ENCODE measurements at places on chromosomes 2 and 18.

- DNase-seq: no peak
These were observed 115.5 kb upstream of the SP3 start for GRCh38 chr2:174080672-174081121.

GRCh38 chr2:105741174-105741573 is 3.5 kb upstream of the NCK2 start:
- no peak for DNase-seq

DNA sequence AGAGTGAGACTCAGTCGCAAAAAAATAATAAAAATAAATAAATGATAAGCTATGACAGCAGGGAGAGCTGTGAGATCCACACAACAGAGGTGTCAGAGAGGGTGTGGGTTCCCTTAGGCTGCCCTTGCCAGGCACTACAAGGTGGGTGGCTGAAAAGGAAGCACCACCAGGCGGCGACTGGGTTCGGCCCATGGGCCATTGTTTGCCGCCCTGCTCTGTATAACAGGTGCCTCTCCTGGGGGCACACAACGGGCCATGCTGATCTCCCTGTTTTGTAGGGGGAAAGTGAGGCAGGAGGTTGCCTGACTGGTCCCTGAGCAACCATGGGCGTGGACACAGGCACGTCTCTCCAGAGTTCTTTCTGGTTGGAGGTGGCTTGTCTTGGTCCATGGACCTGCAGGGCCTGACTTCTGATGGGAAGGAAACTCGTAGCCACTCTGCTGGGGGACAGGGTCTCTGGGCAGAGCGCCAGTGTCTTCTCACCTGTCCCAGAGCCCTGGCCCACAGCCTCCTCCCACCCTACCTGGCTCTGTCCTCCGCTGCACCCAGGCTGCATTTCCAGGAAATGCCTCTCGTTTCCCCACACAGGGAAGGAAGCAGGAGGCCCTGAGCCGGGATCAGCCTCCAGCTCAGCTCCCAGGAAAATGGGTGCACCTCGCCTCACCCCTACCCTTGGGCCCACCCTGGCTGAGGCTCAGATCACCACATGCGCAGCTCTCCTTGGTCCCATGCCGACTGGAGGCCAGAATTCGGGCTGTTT is 109.6 kb upstream of the ODC1 start:
- no peak for DNase-seq

GRCh38 chr2:154696810-154697417 is 1.6 kb upstream of the KCNJ3 start:
- no peak for DNase-seq

DNA sequence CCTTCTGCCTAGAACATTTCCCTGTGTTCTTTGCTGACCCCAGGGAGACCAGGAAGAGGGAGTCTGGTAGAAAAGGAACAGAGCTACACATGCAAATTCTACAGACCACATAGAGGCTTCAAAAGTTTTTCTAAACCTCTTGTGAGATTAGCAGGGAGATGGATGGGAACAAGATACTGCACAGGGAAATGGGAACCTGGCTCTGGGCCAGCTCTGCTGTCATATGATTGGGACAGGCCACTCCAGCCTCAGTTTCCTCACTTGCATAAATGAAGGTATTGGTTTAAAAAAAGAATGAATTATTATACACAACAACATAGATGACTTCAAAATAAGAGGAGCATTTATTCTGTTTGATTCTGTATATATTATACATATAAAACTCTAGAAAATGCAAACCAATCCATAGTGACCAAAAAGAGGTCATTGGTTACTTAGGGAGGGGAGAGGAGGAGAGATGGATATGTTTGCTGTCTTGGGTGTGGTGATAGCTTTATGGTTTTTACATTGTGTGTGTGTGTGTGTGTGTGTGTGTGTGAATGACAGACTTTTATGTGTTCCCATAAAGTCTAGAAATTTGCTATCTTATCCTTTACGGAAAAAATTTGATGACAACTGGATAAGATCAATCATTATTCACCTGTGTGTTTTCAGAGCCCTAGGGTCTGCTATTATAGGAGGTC is 115.5 kb downstream of the MGAT5 start:
- DNase-seq: no peak

GRCh38 chr2:74267068-74267467 is 68.7 kb downstream of the MTHFD2 start:
- DNase-seq: peak; percentile 23

GRCh38 chr18:58349650-58350049 is 279.2 kb downstream of the ALPK2 start:
- no peak for DNase-seq

GRCh38 chr2:88265352-88266303 is 95.5 kb downstream of the THNSL2 start:
- DNase-seq: no peak

GRCh38 chr2:233218836-233219235 is 32.6 kb upstream of the ATG16L1 start:
- DNase-seq: no peak

DNA sequence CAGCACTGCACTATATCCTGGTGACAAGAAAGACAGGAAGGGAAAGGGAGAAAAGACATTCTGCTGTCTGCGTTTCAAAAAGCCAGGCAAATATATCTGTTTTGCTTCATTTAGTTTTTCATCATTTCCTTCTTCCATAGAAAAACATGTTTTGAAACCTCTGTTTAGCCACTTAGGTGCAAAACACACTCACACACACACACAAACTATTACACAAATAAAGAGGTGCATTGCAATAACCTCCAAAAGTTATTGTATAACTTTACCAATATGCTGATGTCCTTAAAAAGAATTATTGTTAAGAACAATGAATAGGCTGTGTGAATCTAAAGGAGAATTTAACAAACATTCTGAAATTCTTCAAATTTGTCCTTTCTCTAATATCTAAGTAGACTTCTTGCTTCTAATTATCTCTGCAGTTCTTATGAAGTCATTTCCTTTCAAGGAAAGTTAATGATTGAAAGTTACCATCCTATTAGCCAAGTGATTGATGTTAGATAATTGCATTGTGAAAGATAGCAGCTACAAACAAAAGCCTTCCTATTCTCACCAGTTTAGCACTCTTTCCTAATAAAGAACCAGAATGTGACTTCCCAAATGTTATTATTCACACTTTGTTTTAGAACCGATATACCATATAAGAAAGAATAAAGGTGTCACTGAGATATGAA is 516.7 kb downstream of the KCNJ3 start:
- no peak for DNase-seq

DNA sequence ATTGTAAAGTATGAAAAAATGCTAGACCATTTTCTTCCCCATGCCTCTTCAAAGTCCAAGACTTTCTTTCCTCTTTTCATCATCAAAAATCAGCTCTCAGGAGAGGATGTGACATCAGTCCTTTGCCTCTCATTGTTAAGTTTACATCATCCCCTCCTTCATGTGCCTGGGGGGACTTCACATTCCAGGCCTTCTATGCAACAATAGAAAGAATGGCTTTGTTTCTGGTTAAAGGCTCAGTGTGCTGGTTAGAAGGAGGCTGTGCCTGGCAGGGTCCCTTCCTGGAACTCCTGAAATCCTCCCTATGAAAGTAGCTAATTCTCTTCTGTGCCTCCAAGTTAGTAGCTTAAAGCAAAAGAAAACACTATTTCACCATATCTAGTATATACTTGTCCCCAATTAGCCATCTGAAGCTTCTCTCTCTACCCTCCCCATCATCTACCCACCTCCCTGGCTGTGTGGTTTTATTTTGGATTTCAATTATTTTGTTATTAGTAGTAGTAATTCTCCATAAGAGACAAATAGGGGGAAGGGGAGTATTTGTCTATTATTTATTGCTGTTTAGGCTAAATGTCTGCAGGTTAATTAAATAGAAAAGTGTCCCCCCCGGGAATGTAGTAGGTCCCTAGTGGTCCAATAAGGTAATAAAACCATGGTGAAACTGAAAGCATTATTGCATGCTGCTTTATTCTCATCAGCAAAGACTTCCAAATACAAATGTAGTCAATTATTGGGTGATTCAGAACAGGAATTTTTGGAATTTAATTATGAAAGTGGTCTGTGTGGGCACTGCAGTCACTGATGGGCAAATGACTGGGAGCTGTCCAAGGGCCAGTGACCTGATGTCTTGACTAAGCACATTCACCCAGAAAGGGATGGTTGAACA is 69.0 kb downstream of the CPO start:
- no peak for DNase-seq

DNA sequence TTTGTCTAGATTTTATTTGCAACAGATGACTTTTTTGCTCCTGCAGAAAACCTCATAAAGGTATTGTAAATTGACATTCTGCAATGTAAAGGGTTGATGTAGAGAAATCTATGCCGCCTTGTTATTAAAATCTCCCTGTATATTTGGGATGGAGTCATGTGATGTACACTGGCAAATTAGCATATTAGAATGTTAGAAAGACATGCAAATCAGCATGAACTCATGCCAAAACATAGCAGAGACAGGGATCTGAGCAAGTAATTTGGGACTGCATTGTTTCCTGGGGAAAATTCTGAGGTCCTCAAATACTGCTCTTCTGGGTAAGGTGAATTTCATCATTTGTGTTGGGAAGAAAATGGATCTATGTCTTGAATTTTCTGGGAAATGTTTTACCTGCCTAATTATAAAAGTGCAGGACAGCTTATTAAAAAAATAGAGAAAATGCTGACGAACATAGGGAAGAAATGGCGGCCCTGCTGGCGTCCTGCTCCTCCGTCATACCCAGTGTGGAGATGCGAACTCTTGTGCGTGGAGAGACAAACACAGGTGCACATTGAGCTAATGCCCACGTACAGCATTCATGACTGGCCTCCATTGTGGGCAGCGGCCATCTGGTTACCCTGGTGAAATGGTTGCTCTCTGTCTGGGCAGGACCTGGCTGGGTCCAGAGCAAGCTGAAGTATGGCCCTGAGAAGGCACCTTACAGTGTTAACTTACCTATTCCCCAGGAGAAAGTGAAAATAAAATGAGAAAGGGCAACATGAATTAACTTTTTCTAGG is 16.3 kb downstream of the ALLC start:
- no peak for DNase-seq

GRCh38 chr2:143901185-143901842 is 618.6 kb downstream of the ZEB2 start:
- DNase-seq: no peak

DNA sequence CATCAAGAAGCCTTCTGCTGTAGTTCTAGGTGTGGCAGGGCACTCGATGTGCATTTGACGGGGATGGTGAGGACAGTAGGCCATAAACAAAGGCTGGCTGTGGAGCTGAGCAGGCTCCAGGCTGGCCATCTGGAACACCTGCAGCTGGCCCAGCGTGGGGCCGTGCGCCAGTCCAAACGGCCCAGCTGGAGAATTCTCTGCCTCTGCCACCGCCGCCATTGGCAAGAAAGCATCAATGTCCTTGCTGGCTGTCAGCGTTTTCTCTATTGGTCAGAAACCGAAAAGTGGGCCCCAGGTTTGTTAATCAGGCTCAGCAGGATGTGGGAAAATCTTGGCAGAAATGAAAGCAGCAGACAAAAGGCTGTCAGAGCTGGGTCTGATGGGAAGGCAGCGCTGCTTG is 24.0 kb upstream of the CTIF start:
- no peak for DNase-seq

Measured in stimulated activated CD8-positive, alpha-beta memory T cell treated with anti-CD3 and anti-CD28 coated beads, Interleukin-12 subunit alpha, Interleukin-12 subunit beta, amount 100 ng/mL, for 1 hour (primary cell).